ENCODE measurements at places on chromosomes 5 and 9.

DNA sequence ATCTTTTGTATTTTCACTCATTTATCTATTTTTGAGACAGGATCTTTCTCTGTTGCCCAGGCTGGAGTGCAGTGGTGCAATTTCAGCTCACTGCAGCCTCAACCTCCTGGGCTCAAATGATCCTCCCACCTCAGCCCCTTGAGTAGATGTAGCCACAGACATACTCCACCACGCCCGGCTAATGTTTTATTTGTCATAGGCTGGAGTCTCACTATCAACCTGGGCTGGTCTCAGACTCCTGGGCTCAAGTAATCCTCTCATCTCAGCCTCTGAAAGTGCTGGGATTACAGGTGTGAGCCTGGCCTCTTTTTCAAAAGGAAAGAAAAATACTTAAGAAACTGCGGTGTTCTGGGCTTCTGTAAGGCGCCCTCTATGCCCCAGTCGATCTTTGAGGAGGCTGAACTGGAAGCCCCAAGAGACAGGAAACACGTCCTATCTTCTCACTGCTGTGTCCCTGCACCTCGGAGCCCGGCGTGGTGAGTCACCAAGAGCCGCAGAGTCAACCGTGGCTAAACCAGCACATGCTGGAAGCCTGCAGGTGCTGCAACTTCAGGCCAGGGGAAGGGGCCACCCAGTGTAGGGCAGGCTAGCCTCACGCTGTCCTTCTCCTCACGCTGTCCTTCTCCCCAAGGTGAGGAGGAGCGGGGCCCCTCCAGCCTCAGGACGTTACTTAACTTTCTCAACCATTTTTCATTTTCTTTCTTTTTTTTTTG, 15.2 kb upstream of the LHX3 start:
- peak; percentile 69 for ATAC-seq

DNA sequence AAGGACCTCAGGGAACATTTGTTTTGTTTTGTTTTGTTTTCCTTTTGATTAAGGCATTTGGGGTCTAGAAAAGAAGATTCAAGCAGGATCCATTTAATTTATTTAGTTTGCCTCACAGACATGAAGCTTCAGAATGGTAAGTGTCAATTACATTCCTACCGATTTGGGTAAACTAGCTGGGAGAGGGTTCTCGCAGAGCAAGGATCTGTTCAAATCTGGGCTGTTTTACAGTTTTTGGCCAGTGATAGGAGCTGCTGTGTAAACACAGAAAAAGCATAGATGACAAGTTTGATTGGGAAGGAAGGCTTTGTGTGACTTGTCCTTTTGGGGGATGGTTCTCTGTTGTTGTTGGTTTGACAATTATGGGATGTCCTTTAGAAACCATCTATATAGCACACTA, 470.3 kb upstream of the WWC1 start:
- ATAC-seq, result no peak

DNA sequence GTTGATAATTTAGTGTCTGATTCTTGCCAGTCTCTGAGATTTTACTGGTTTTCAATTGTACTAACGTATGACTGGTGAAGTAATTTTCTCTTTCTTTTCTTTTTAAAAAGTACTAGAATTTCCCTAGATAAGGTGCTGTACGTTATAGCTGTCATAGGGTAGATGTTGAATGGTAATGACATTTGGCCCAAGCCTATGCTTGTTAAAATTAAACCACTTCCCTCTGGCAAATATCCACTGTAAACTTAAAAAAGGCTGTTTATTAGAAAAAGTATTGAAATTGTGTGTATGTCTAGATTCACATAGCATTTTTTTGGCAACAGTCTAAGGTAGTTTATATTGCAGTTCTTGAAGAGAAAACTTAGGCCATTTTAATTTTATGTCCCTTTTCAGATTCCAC, 97.6 kb downstream of the NNT start:
- ATAC-seq, result no peak

GRCh38 chr5:125868036-125868435, 555.2 kb upstream of the GRAMD2B start:
- no peak for ATAC-seq

DNA sequence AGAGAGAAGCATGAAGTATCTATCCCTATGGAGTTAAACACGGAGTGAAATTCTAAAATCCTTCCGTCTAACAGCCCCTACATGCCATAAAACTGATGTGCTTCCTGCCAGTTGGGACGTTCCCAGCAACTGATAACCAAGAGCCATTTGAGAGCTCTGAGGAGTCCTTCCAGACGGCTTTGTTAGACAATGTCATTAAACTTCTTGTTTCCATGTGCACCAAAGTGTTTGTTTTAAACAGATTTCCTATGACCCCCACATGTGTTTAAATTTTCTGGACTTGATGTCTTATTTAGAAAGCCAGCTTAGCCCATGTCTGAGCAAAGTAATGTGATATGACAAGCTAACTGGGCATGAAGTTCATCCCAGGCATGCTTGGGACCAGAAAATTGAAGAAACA, 57.2 kb upstream of the LPAR1 start:
- ATAC-seq, result no peak

GRCh38 chr5:174609116-174609515, 115.3 kb upstream of the MSX2 start:
- peak; percentile 87 for ATAC-seq

GRCh38 chr5:151595411-151595826, 4.3 kb upstream of the FAT2 start:
- peak; percentile 40 for ATAC-seq

DNA sequence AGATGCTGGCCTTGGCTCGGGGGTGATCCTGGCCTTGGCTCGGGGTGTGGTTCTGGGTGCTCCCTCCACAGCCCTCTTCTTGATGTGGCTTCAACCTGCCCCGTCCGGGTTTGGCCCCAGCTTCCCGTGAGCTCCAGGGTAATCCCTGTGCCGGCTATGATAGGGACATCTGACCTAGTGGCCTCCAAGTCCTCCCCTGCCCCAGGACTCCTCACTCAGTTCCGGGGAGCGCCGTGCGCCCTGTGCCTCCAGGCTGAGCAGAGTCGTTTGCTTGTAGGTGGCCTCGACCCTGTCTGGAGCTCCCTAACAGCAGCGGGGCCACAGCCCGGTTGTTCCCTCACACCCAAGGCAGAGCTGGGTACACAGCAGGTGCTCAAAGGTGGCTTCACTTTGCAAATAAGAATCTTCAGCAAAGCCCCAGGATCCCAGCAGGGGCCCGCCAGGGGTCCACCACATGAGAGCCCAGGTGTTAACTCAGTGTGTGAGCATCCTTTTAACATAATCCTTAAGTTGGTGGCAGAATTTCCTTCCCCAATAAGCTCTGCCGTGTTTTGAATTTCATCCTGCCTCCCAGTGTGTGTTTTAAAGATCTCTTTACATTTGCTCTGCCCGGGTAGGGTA, 32.3 kb upstream of the CEP72 start:
- ATAC-seq, result peak; percentile 32

- no peak for ATAC-seq
Observed at GRCh38 chr5:61431923-61432620, 100.0 kb downstream of the ZSWIM6 start.

GRCh38 chr5:171139227-171139626, 169.8 kb upstream of the TLX3 start:
- ATAC-seq, result no peak

GRCh38 chr5:76499507-76500161, 96.5 kb downstream of the IQGAP2 start:
- no peak for ATAC-seq

- ATAC-seq, result no peak
Observed at GRCh38 chr9:81305561-81306182, 383.7 kb downstream of the TLE1 start.

DNA sequence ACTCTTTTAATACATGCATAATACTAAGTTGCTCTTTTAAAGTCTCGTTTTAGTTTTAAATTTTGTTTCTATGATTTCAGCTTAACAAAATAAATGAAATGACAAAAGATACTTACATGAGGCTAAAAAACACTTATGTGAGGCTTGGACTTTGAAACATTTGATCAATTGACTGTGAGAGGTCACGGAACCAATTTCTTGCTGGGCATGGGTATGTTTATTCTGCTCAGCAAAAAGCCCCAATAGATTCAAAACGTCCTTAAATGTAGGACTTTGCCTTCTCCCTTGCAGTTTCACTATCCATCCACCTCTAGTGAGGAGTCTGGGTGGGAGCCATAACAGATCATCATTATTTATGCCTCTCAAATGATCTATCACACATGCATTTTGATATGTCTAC, 191.9 kb downstream of the ZSWIM6 start:
- no peak for ATAC-seq

DNA sequence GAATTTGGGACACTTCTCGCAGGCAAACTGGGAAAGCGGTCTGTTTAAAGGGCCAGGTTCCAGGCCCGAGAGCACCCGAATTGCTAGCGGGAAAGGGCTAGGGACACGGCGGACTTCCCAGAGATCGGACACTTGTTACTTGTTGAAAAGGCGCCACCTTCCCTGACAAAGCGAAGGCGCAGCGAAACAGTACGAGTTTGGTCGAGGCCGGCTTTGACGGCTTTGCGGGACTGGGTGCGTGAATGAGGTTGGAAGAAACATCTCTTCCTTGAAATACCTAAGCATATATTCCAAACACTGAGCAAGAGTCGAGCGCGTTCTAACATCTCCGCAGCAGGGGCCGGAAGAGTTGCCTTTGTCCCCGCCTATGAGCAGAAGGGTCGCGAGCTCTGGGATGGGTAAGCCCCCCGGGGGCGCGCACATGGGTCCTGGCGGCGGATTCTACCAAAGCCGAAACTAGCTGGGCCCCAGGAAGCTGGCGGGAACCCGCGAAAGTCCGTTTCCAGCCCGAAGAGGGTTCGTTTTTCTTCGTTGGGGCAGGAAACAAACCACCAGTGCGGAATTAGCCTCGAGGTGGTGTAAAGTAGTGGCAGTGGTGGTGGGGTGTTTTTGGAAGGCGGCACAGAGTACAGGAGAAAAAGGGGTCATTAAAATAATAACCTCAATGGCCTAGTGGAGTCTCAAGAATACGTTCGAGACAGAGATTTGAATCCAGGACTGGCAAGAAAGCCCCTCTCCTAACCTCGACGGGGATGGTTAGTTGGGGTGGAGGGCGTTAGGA, 1.5 kb downstream of the GDNF start:
- ATAC-seq, result no peak

- peak; percentile 49 for ATAC-seq
Observed at GRCh38 chr5:61280205-61280604, 51.9 kb upstream of the ZSWIM6 start.

DNA sequence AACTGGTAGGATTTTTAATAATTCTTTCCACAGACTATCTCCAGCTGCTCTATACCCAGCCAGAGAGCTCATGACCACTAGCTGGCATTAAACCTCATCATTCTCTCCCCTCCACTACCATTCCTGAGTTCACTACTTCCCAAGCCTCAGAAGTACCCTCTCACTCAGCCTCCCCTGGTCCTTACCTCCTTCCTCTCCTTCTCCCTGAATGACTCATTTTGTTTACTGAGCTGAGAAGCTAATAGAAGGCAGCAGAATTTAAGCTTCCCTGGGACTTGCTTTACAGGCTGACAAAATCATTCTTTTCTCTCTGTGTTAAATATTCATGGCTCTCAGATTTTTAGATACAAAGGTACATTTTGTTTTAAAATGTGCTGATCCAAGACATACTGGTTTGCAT, 305.4 kb downstream of the TLR4 start:
- ATAC-seq, result no peak

- no peak for ATAC-seq
Observed at GRCh38 chr9:88852794-88853193, 138.5 kb upstream of the S1PR3 start.

DNA sequence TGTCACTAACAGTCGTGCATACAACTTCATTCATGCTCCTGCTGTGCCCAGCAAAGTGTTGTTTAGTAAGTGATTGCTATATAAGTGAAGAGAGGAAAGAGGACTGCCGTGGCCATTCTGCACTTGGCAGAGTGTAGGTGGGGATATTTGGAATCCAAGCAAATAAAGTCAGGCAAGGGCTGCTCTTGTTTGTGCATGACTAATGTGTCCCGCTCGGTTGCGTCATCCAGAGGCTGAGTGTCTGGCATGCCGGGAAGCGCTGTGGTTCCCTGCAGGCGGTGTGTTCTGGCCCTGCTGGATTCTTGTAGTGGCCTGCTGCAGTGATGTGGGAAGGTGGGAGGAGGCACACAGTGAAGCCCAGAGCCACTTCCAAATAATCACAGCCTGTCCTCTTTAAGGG, 136.9 kb upstream of the ANKH start:
- ATAC-seq, result peak; percentile 98

GRCh38 chr9:97627624-97628023, 5.5 kb downstream of the TSTD2 start:
- no peak for ATAC-seq

GRCh38 chr5:175654807-175655206, 3.1 kb upstream of the HRH2 start:
- ATAC-seq, result no peak

GRCh38 chr9:5951686-5952211, 61.1 kb downstream of the MLANA start:
- peak; percentile 15 for ATAC-seq

- peak; percentile 31 for ATAC-seq
Observed at GRCh38 chr5:32760091-32760509, 49.0 kb downstream of the NPR3 start.

DNA sequence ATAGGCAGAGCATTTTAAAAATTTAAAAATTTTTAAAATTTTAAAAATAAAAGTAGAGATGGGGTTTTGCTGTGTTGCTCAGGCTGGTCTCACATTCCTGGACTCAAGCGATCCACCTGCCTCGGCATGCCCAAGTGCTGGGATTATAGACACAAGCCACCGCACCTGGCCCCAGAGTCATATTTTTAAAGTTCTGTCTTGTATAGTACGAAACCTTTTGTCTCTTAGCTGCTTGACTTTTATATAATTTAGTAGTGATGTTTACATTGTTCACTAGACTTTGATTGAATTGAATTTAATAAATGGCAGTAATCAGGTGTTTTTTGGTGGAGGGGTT, 31.0 kb downstream of the LRRTM2 start:
- ATAC-seq, result peak; percentile 73

- ATAC-seq, result no peak
Observed at GRCh38 chr5:132666310-132667123, 7.3 kb upstream of the IL4 start.

- no peak for ATAC-seq
Observed at GRCh38 chr9:105693435-105694189, 729 bp upstream of the TMEM38B start.

GRCh38 chr5:156094001-156094400, 233.0 kb upstream of the SGCD start:
- ATAC-seq, result no peak

GRCh38 chr9:131297903-131298302, 8.4 kb downstream of the PLPP7 start:
- no peak for ATAC-seq

- no peak for ATAC-seq
Observed at GRCh38 chr5:163995206-163995605, 489.8 kb downstream of the MAT2B start.

GRCh38 chr5:112436144-112436543, 17.1 kb upstream of the EPB41L4A start:
- ATAC-seq, result no peak

GRCh38 chr5:180172447-180173197, 36.4 kb downstream of the RASGEF1C start:
- ATAC-seq, result no peak

GRCh38 chr5:415928-416635, 26.9 kb upstream of the EXOC3 start:
- ATAC-seq, result peak; percentile 39
